ACHN (cell line): ENCODE measurements at places on chromosomes 16 and 17.
A peak's percentile ranks its signal among the peaks of the same experiment; 100 is the strongest.

GRCh38 chr16:71627731-71628181 is 1.8 kb downstream of the MARVELD3 start:
- DNase-seq = no peak

GRCh38 chr17:76740329-76741118 is 2.6 kb downstream of the MFSD11 start:
- DNase-seq = no peak

GRCh38 chr16:19437280-19437679 is 19.6 kb downstream of the TMC5 start:
- no peak for DNase-seq

GRCh38 chr16:46549477-46549876 is 71.7 kb downstream of the SHCBP1 start:
- no peak for DNase-seq

- no peak for DNase-seq
These were observed 1024.7 kb upstream of the GOT2 start for GRCh38 chr16:59758848-59759247.

- no peak for DNase-seq
These were observed 699 bp downstream of the FAM222B start for GRCh38 chr17:28841901-28842281.

- no peak for DNase-seq
These were observed 17.1 kb upstream of the VWA3A start for GRCh38 chr16:22075043-22075757.

- DNase-seq = peak; percentile 34
These were observed 77.9 kb downstream of the KSR1 start for GRCh38 chr17:27533874-27534815.

DNA sequence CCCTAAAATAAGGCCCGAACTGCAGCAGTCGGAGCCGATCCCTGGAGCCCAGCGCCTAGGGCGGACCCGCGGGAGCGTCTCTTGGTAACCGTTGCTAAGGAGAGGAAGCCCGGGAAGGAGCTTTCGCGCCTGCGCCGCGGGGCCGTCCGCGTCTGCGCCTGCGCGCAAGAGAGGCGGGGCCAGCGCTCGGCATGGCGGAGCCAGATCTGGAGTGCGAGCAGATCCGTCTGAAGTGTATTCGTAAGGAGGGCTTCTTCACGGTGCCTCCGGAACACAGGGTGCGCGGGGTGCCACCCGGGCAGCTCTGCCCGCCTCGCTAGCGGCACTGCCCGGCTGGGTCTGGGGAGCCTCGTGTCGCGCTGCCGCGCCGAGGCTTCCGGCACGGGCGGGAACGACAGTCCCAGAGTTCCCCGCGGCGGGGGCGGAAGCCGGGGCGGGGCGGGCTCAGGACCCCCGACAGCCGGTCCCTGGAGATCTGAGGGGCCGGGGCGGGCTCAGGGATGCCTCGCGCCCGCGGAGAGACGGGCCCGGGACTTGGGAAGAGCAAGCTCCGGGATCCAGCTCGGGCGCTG is at the start of gene CDK10:
Gene CDK10, plus strand, starts transcription at position 170 of the 572 bp plus-strand sequence. Its CDS starts 22 bp downstream, at position 192.
- DNase-seq = peak; percentile 95

DNA sequence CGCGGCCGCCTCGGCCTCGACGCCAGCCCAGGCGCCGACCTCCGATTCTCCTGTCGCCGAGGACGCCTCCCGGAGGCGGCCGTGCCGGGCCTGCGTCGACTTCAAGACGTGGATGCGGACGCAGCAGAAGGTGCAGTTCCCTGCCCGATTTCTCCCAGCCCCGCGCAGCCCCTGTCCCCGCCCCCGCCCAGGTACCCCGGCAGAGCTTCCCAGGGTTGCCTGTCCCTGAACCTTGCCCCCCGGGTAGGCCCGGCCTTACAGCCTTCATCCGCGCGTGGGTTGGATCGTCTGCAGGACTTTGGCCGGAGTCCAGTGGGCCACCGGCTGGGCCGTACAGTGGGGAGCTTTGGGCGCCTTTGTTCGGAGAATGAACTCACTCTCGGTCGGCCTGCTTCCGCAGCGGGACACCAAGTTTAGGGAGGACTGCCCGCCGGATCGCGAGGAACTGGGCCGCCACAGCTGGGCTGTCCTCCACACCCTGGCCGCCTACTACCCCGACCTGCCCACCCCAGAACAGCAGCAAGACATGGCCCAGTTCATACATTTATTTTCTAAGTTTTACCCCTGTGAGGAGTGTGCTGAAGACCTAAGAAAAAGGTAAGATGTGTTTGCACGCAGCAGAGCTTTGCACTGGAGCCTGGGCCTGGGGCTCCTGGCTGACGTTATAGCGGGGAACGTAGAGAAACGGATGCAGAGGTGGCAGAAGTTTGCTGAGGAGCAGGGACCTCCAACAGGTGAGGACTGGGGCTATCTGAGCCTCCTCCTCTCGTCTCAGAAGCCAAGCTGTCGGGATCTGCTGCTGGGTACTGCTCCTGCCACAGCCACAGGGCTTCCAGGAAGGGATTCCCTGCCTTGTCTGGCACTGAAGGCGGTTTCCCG is 593 bp downstream of the GFER start:
- no peak for DNase-seq

GRCh38 chr17:71869841-71870545 is 250.8 kb upstream of the SOX9 start:
- no peak for DNase-seq

- no peak for DNase-seq
These were observed 18.2 kb downstream of the PCTP start for GRCh38 chr17:55768936-55769624.

DNA sequence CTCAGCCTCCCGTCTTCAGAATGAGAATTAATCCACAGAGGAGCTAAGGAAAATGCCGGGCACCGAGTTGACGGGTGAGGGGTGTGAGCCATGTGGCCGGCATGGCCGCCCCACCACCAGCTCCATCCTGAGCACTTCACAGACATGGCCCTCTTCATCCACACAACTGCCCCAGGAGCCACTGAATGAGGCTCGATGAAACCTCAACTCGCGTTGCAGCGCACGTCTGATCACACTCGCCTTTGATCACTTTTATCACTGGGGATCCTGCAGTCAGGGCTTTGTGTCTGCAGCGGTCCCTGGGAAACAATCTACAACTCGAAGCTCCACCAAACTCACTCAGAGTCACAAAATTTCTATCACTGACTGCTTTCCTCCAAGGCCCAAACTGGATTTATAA is 46.7 kb upstream of the CDR2 start:
- no peak for DNase-seq

- no peak for DNase-seq
These were observed 105.6 kb downstream of the XYLT1 start for GRCh38 chr16:17365211-17365541.

DNA sequence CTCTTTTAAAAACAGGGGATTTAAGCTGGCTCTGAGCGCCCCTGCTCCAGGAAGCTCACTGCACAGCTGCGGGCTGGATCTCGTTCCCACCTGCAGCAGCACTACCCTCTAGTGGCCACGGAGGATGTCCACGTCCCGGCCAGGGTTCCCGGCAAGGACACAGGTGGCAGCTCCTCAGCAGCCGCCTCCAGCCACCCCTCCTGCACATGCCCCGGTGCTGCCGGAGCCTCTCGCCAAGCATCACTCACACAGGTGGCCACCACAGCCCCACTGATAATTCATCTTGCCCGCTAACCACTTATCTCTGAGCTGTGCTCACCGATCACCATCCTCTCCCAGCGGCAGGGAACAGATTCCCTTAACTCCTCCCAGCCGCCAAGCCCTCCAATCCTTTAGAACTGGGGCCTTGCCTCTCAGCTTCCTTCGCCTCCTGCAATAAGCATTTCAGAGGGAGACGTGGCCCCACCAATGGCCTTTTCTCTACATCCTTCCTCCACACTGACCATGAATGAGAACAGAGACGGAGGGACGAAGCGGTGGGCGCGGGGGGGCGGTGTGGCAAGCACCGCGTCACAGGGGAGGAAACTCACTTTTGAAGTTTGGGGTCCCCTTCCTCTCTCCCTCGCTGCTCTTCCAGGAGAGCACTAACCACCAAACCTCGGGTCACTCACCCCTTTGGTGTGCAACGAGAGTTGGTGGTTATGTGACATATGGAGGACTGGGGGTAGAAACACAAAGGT is 222.1 kb downstream of the RBFOX3 start:
- DNase-seq = peak; percentile 65

GRCh38 chr16:48561960-48562393 is 48.0 kb downstream of the N4BP1 start:
- no peak for DNase-seq

DNA sequence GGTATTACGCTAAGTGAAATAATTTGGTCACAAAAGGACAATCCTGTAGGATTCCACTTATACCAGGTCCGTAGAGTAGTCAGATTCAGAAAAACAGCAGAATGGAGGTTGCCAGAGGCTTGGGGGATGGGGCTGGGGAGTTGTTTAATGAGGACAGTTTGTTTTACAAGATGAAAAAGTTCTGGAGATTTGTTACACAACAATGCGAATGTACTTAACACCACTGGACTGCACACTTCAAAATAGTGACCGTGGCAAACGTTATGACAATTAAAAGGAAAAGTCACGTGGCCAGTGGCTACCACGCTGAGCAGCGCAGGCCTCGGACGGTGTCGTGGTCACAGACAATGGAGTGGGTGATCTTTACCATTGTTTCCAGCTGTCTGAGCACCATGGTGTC is 338.1 kb downstream of the SEC14L1 start:
- DNase-seq = no peak

DNA sequence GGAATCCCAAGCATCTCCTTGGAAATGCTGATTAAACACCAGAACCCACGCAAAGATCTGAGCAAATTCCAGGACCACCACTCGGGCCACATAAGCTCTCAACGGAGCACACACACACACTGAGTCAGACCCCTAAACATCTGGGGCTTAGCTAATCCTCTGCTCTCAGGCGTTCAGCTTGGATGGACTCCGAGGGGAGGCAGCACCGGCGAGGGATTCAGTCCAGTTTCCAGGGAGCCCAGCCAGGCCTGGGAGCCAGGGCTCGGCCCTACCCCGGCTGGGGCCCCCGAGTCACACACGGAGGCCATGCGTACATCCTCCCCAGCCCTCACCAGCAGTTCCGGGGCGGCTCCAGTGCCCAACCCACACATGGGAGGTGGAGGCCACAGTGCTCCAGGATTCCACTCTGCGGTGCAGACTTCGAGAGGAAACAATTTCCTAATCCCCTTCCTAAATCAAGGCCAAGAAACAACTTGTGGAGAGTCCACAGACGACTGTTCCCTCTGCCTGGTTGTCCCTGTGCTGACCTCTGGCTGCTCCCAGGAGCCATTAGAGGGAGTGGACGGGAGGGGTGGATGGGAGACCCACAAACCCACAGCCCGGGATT is 70.5 kb downstream of the GAS7 start:
- DNase-seq = no peak

DNA sequence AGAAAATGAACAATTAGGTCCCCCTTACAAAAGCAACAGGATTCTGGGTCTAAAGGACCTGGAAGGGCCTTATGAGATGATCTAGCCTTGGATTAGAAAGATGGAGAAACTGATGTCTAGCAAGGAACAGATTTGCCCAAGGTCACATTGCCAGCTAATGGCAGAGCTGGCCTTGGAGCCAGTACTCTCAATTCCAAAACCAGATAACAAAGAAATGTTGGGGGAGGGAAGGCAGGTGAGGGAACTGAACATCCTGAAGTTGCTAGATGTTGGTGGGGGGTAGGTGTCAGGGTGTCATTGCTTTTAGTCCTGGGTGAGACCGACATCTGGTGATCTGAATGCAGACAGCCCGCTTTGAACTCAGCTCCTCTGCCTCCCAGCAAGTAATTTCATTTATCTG is 11.3 kb upstream of the ZNF423 start:
- no peak for DNase-seq

DNA sequence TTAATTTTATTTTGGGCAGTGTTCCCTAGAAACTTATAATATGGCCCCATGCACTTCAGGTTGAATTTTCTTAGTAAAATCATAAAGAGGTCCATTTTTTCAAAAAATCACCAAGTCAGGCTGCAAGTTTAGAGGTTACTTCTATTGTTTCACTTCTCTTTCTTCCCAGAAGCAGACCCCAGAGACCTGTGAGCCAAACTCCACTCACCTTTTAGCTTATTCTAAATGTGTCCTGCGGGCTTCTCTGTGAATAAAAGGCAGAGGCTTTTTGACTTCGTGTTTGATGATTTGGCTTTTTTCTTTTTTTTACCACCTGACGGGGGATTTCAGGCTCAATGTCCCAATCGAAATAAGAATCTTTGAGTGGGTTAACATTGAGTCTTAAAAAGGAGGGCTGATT is 7.4 kb downstream of the PRKCB start:
- DNase-seq = no peak
